ENCODE measurements at places on chromosomes 2 and 18.

DNA sequence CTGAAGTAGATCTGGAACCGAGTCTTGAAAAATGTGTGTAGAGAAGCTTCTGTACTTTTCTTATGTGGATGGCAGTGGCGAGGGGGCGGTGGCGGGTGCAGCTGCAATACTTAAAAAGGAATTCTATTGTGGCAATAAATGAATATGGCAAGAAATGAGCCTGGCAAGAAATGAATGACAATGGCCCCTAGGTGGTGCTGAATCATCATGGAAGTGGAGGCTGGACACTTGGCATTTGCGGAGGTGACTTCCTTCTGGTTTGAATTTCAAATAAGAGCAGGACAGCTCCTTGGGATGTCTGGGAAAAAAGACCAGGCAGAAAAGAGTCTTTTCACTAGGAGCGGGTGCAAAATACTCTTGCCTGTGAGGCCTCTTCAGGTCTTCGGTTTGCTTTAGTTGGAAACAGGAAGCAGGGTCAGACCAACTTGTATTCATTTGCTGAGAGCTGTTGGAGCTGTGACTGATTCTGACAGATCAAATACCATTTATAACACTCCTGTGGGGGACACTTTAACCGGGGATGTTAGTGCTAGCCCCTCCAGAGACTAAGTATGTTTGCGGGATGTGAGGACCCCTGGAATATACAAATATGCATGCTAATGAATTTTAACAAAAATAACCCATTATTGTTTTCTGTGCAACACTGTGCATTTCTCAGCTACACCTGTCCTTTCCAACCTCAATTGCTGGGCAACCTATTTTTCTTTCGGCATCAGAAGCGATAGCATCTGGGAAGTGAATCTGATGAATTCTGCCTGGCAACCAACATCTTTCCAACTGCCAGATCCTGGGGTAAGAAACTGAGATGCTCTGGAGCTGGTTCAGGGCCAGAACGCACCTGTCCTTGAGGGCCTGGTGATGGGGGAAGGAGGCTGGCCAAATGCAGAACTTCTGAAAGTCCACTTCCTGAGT lies 35.4 kb downstream of the FASTKD2 start:
- DNase-seq, result peak; percentile 78

- DNase-seq, result no peak
Measured at GRCh38 chr18:13434854-13435253, 216.3 kb downstream of the LDLRAD4 start.

DNA sequence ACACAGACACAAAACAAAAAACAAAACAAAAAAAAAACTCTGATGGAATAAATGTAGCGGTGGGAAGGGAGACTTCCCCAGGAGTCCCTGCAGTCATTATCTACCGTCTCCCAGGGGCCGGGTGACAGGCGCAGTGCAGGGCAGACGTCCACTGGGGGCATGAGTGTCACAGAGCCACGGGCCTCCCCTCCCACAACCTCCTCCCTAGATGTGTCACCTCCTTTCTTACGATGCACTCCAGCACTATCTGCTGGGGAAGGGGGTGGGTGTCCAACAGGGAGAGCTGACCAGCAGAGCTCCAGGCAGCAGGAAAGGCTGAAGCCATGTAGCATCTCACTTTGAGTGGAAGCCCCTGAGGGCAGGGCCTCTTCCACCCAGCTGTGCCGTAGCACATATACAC lies 84.5 kb downstream of the LONRF2 start:
- no peak for DNase-seq

- no peak for DNase-seq
Measured at GRCh38 chr2:768451-768850, 91.2 kb upstream of the TMEM18 start.

DNA sequence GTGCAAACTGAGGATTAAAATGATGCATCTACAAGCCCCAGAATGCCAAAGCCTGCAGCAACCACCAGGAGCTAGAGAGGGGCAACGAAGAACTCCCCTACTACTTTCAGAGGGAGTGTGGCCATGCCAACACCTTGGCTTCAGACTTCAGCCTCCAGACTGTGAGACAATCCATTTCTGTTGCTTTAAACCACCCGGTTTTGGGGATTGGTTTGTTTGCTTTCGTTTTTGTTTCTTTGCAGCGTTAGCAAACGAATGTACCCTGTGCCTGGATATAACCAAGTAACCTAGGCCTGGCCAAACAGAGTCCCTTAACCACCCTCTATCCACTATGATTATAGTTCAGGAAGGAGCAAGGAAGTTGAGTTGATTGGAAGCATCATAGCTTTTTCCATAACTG lies 171.2 kb upstream of the NCK2 start:
- no peak for DNase-seq

GRCh38 chr18:13374468-13375301 lies 156.1 kb downstream of the LDLRAD4 start:
- DNase-seq, result no peak

DNA sequence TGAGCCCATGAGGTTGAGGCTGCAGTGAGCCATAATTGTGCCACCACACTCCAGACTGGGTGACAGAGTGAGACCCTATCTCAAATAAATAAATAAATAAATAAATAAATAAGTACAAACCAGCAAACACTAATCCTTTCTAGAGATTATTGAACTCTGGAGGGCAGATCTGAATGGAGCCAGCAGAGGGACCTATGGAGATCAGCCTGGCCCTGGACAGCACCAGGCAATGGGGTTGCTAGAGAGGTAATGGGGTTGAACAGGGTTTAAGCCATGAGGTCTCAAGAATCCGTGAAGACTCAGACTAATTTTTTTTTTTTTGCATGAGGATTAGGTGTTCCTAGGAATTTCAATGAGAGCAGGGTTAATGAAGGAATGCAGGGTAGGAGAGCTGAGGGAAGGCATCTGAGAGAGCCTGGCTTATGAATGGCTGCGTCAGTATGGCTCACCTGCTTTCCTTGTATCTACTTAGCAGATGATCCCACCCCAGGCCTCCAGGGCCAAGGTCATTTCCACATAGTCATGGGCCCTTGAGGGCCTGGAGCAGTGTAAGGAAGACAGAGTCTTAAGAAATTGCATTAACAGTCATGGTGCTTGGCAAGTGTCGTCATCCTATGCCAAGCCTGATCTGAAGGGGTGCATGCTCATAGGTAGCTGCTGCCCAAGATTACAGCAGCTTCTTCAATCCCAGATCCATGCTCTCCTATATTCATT lies 34.6 kb upstream of the IL37 start:
- no peak for DNase-seq

- DNase-seq, result no peak
Measured at GRCh38 chr2:177165721-177166711, 46.6 kb upstream of the HNRNPA3 start.

DNA sequence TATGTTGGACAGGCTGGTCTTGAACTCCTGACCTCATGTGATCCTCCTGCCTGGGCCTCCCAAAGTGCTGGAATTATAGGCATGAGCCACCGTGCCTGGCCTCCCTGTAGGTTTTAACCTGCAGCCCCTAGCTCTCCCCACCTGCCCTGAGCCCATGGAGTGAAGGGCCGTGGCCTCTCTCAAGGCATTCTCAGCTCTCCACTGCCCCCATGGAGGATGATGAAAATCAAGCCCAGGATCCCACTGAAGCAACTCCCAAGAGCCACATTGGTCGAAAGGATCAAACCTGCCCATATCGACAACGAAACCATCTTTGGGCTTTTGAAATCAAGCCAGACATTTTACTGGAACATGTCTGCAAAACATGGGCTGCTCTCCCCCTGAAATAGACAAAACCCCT lies 22.4 kb upstream of the CREG2 start:
- no peak for DNase-seq

- peak; percentile 46 for DNase-seq
Measured at GRCh38 chr18:43277164-43277600, at the start of gene SYT4. TSS of gene SYT4 (minus strand) at chr18:43277490. CDS start at chr18:43277281, 209 bp downstream.

DNA sequence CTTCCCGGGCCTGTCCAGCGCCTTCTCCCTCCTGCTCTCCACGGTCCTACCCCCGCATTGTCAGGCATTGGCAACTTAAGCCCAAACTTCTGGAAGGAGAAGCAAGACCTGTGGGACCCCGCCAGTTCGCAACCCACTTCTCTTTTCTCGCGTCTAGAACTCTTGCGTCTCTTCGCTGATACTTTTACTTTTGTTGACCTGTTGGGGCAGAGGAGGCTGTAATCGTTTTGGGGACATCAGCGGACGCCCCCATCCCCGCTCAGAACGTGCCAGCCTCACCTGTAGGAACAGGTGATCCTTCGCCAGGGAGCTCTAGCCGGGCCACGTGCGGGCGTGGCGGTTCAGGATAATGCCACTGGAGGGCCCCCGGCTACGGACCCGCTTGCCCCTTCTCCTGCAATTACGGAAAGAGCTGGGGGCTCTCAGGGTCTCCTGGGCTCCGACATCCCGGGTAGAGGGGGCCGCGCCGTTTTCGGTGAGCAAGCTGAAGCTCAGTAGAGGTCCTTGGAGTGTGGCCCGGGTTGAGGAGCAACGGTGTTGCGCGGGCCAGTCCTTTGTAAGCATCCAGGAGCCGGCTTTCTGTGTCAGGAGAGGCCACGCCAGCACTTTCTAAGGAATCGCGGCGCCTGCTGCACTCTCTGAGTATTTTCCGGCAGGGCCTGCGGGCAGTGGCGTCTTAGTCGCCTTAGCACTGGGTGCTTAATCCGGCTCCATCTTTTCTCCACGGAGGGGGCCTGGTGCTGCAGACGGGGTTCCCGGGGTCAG lies 1.6 kb downstream of the MTCL1 start:
- peak; percentile 62 for DNase-seq

DNA sequence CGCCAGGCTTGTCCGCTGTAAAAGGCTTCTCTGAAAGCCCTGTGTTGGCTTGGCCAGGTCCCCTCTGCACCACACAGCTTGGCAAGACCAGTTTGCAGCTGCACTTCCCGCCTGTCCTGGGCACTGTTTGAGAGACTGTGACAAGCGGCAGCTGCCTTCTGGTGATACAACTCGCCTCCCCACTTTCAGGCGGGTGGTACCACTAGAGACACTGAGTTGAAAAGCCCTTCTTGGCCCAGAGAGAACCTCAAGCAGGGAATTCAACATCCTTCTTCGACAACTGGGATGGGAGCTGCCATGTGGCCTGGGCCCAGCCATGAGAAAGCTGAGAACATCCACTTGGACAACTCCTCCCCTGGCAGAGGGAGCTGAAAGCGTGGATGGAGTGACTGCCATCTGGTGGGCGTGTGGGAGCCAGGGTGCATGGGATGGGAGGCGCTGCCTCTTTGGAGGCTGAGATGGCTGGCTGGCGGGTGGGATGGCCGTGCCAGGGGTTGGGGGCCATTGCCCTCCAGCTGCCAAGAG lies 125.5 kb upstream of the REV1 start:
- DNase-seq, result no peak

GRCh38 chr2:185796758-185797157 lies 58.2 kb downstream of the FSIP2 start:
- no peak for DNase-seq

DNA sequence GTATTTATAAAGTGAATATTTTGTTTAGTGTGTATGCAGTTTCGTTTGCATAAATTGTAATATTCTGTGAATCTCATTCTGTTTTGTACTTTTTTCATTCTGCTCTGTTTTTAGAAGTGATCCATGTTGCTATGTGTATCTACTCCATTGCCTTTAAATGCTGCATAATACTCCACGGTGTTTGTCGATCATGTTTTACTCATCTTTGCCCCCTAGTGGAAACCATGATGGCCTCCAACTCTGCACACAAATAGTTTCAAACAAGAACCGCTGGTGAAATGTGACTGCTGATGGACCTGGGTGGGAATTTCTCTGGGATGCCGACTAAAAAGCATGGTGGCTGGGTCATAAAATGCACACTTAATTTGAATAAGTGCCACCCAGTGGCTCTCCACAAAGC lies 32.0 kb upstream of the SKOR2 start:
- DNase-seq, result peak; percentile 22

DNA sequence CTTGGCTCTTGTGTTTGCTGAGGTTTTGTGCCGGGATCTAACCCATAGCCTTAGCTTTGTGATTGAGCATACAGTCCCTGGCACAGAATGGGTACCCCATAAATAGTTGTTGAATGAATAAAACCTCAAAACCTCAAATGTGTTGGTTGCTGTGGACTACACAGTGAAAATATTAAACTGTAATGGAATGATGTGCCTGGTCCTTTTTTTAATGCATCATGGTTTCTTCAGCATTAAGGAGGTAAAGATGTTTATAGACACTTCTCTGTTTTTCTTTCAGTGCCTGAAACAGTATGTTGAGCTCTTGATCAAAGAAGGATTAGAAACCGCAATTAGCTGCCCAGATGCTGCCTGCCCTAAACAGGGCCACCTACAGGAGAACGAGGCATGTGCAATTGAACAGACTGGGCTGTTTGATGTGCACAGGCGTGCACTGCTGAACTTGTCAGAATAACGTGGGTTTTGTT lies 97.0 kb downstream of the RNF144A start:
- DNase-seq, result peak; percentile 20

Data from AG08395 (cell line).